ENCODE measurements at places on chromosomes 11 and 22.

- no peak for DNase-seq
These were observed 113.5 kb upstream of the IGLL5 start for GRCh38 chr22:22773979-22774604.

DNA sequence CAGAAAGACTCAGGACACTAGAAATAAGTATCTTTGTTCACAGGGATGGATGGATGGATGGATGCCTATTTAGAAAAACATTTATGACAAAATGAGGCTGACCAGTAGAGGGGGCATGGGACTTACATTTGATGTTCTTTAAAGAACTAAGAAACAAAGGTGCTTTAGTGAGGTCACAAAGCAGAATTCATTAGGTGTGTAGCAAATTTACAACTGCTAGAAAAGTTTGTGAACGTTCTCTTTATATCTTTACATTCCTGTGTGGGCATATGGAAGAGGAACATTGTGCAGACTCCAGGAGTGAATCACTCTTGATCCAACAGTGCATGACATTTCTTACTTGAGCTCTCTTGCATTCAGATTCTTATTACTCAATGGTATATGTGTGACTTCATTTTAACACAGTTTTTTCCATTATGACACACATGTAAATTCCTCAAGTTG lies 15.8 kb upstream of the SIK2 start:
- no peak for DNase-seq

GRCh38 chr22:36430863-36431262 lies 43.1 kb upstream of the MYH9 start:
- no peak for DNase-seq

GRCh38 chr11:8283465-8284230 lies 20.0 kb upstream of the LMO1 start:
- DNase-seq: no peak

DNA sequence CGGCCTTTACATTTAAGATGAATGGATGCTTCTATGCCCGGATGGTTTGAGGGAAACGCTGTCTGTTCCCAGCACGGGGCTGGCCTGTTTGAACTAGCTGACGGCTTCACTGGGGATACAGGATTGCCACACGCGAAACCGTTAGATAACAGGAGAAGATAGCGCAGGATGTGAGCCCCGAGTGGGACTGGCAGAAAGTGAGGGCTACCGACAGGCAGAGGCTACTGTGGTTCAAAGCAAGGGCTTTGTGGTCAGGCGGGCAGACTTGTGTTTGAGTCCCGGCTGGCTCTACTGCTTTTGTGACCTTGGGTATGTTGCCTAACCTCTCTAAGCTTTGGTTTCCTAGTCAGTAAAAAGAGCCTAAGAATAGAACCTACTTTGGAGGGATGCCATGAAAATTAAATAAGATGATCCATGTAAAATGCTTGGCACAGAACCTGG lies 2.8 kb upstream of the OAF start:
- no peak for DNase-seq

DNA sequence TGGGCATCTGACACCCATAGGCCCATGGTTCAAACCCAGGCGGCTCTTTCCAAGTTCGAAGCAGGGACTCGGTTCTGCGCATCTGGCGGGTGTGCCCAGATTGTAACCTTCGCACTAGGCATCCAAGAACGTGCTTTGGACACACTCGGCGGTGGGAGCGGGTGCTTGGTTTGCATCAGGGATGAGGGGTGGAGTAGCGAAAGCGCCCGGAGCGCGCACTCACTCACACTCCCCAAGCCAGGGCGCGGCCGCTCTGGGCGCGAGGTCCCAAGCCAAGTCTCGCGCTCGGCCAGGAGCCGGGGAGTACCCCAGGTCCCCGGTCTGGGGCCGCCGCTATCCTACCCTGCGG lies 243 bp upstream of the SYT9 start:
- no peak for DNase-seq

- no peak for DNase-seq
These were observed 22.6 kb upstream of the NCR3LG1 start for GRCh38 chr11:17328871-17329494.

DNA sequence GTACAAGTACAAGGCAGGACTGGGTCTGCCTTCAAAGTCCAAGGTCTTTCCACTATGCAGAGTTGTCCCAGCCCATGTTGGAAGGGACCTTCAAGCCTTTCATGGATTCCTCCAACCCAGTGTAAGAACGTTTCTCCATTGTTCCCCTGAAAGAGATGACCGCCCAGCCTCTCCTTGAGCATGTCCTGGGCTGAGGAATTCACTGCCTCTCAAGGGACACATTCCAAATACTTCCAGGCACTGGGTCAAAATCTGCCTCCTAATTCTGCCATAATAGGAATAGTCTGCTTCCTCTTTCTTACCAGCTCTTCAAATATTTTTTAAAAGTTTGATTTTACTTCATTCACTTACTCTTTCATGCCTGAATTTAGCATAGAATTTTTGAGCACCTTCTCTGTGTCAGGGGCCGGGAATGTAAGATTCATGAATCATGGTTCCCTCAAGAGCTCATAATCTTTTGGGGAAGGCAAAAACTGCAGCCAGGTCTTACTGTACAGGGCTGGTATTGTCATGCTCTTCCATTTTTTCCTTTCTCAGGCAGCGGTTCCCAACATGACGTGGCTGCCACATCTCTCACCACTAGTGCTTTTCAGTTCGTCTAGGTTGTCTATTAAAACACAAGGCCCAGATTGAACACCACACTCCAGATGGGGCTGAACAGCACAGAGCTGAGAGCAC lies 143.3 kb upstream of the TBCEL start:
- DNase-seq: no peak

DNA sequence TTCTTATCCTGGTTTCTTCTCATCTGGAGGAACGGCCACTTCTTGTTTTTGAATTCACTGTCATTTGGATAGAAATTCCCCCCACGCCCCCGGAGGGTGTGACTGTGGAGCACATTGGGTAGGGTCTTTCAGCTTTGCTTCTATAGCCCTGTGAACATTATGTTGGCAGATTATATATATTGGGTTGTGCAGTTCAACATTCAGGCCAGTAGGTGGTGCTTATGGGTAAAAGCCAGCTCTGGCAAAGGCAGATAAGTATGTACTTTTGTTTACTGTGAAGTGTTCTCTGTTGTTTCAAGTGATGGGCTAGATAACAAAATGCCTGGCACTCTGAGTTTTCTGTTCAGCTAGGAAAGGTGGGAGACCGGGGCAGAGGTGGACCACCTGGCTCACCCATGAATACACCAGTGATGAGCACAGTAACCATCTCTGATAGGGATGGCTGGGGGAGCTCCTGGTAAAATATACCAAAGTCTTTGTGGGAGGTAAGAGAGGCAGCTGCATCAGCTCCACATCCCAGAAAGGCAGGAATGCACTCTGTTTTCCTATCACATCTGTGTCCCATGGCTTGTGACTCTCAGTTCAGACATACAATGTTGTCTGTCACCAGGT lies 1348.2 kb upstream of the RAG2 start:
- DNase-seq: peak; percentile 23

DNA sequence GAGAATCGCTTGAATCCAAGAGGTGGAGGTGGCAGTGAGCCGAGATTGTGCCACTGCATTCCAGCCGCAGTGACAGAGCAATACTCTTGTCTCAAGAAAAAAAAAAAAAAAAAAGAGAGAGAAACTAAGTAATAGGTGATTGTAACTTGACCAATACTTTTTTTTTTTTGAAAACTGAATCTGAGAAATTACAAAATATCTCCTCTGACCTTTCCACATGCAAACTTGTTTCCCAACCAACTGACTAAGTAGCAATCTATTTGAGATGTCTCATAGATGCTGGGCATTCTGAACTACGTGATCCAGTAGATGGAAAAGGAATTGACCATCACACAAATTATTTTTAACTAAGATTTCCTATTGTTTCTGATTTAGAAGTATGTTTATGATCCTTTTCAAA lies 407.3 kb upstream of the CHORDC1 start:
- DNase-seq: no peak

DNA sequence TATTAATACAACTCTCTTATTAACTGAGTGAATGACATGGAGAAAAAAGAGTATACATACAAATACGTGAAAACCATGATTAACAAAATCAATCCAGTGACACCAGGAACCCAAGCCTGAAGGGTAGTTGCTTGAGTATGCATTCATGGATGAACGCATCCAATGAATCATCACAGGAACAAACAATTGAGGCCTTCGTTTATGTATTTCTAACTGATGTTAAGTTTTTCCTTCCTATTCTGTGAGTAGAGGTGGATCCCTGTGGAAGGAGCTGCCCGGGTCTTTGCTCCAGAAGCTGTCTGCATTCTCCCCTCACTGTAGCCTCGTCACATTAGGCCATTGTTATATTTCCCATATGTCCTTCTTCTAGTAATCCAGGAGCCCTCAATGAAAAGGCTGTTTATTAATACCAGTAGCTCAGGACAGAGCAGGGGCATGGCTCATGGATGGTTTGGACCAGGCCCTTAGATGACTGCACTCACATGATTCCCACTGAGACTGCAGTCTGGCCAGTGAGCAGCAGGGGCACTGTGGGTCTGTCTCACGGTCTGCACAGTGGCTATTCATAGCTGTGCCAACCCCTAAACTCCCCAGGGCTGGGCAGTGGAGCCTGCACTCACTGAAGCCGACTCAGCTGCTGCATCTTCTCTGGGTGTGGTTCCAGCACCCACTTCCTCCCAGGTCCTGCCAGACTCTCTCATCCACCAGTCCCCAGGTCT lies 128.1 kb upstream of the TOP3B start:
- DNase-seq: no peak

DNA sequence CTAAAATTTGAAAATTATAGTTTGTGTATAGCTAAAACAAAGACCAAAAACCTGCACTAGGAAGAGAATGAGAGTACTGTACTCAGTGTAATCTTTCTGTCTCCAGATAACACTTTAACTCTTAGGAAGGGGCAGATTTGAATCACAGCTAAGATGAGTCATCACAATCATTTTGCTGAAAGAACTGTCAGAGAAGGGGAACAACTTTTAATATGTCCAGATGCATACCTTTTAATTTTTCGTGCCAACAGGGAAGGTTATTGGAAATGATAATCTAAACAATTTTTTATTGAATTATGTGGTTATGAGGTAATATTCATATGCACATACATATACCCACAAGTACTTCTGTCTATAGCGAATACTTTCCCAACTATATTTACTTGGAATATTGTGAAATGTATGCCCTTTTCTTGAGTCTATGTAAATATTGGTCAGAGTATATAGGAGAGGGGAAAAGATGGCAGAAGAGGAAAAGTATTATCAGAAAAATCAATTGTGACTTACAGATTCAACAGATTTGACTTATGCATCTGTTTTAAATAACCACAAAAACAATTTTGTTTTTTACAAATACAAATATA lies 51.1 kb upstream of the MUC15 start:
- no peak for DNase-seq

DNA sequence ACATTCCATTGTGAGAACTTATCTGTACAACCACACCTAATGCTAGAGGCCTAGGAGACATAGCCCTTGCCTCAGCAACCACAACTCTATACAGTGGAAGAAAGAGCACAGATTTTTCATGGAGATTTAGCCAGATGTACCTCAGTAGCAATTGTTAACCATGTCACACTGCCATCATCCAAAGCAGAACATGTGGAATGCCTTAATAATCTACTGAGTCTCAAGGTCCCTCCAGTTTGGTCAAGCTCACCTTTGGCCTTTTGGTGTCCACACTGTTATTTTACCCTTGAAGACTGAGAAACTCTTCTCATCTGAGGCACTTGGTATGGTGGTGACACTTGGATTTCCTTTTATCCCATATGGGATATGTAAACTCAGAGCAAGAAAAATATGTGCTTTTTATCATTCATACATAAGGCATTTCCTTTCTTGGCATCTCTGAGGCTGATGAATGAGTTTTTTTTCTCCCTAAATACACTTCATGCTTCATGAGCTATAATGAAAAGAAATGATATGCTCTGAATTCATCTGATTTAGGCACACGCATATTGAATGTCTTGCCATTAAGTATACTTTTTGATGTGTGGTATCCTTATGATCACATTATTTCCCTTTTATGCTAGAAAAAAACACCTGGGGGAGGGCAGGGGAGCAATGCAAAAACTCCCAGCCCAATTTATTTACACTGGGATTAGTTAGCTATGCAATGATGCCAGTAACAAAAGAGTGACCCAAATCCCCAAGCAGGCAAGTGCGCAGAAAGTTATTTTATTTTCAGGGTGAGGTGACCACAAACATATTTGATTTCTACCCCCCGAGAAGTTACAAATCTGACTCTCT lies 63.3 kb upstream of the ME3 start:
- no peak for DNase-seq

- no peak for DNase-seq
These were observed 574 bp downstream of the PRSS23 start for GRCh38 chr11:86800960-86801272.

GRCh38 chr11:118608360-118609227 lies 1.2 kb downstream of the PHLDB1 start:
- no peak for DNase-seq

DNA sequence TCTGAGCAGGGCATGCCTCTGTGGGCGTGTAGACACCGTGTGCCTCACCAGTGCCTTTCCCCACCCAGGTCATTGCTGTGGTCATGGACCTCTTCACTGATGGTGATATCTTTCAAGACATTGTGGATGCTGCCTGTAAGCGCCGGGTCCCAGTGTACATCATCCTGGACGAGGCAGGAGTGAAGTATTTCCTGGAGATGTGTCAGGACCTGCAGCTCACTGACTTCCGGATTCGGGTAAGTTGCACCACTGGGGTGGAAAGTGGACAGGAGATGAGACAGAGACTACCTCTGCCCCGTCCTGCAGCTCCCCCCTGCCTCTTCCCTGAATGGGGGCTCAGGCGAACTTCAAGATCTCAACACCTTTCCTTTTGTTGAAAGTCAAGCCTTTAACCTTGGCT lies 24.3 kb downstream of the FAM83F start:
- DNase-seq: no peak

DNA sequence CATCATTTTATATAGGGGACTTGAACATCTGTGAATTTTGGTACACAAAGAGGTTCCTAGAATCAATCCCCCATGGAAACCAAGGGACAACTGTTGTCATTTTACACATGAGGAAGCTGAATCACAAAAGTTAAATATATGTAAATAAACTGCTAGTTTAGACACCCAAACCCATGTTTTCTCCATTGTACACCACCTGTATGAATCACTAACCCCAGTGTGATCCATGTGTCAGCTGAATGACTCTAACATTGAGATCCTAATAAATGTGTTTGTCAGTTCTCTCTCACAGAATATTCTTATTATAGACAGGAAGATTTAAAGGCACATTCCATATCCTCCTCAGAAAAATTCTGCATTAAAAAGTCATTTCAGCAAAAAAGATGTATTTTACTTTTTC lies 83.3 kb downstream of the ATG16L2 start:
- no peak for DNase-seq

GRCh38 chr22:27050771-27051170 lies 393.4 kb downstream of the MIAT start:
- no peak for DNase-seq

- no peak for DNase-seq
These were observed 61.0 kb upstream of the CDON start for GRCh38 chr11:126123686-126124085.
